ENCODE measurements at places on chromosomes 1 and 21.

DNA sequence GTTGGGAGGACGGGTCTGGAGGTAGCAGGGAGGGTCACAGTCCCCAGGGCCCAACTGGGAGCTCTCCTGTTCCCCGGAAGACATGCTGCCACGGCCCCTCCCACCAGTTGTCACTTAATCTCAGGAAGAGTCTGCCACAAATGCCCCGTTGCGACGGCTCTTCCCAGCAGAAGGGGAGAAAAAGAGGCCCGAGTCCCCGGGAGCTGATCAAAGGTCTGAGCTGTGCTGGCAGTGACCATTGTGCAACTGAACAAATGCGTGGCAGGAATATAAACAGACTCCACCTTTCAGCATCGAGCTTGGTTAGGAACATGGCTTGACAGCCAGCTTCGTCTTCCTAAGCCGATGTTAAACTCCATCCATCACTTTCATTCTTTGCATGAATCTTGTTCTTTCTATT is 27.8 kb upstream of the ZBTB21 start:
- no peak for DNase-seq

- no peak for DNase-seq
These were observed at the start of gene PRKAA2 for GRCh38 chr1:56644919-56645676. Gene PRKAA2 (plus strand): TSS chr1:56645314. CDS start chr1:56645388, 74 bp downstream.

- no peak for DNase-seq
These were observed 1450.2 kb downstream of the BRINP3 start for GRCh38 chr1:189027512-189027911.

DNA sequence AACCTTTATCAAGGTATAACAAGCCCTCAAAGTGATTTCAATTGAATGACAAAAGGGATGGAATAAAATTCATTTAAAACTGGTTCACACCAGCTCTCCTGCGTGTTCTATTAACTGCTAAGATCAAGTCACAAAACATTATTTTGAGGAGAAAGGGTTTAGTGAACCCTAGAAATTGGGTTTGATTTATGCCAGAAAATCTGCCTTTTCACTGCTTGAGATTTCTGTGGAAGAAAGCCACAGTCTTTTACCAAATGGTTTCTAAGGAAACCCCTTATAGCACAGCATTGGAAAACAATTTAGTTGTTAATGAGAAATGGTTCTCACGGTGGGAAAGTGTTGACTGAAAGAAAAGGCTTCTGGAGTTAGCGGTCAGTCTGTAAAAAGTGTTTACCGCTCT is 43.6 kb upstream of the DPH5 start:
- no peak for DNase-seq

- DNase-seq, result no peak
These were observed 186.3 kb upstream of the DMRTA2 start for GRCh38 chr1:50609508-50609907.

- no peak for DNase-seq
These were observed 19.7 kb upstream of the CAPZB start for GRCh38 chr1:19504796-19505692.

- DNase-seq, result no peak
These were observed 36.6 kb downstream of the RGL1 start for GRCh38 chr1:183841550-183841949.

DNA sequence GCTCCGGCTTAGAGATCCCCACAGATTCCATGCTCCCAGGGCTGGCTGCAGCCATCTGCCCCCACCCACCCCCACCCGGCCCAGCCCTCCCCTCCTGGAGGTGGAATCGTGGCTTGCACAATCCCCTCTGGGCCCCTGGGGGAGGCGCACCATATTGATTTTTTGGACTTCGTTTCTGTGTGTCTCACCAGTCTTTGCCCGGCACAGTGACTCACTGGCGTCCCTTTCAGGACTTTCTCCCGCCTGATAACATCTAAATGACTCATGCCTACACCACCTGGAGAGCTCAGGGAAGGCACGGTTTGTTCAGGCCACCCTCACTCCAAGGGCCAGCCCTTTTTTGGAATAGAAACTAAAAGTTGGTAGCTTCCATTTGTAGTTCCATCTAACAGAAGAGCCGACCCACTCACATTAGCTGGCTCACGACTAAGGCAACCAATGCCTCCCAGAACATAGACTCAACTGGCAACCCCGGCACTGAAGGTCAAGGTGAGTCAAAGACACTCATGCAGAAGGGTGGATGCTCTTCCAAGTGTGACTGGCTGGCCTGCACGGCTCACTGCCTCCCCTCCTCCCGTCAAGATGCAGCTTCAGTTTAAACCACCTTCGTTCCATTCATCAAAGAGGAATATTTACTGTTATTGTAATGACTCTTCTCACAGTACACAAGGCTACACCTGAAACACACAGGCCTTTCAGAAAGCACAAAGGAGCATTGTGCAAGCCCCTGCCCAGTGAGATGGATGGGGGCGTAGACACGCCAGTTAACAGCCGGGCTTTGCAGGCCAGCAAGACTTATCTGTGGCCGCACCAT is 18.1 kb upstream of the ETS2 start:
- no peak for DNase-seq

- no peak for DNase-seq
These were observed 41.7 kb upstream of the ECE1 start for GRCh38 chr1:21331752-21332478.
